ENCODE measurements at places on chromosomes 6 and 20.

GRCh38 chr6:166636934-166637333 lies 9.9 kb upstream of the RPS6KA2 start:
- DNase-seq: no peak

GRCh38 chr6:37062424-37062823 lies 57.0 kb downstream of the FGD2 start:
- DNase-seq: no peak

GRCh38 chr20:44523746-44524145 lies 1.9 kb upstream of the SERINC3 start:
- DNase-seq: no peak

- DNase-seq: no peak
These were observed 117.4 kb downstream of the FAXC start for GRCh38 chr6:99232056-99232455.

- no peak for DNase-seq
These were observed 437.7 kb upstream of the ADGRB3 start for GRCh38 chr6:68197356-68197755.

DNA sequence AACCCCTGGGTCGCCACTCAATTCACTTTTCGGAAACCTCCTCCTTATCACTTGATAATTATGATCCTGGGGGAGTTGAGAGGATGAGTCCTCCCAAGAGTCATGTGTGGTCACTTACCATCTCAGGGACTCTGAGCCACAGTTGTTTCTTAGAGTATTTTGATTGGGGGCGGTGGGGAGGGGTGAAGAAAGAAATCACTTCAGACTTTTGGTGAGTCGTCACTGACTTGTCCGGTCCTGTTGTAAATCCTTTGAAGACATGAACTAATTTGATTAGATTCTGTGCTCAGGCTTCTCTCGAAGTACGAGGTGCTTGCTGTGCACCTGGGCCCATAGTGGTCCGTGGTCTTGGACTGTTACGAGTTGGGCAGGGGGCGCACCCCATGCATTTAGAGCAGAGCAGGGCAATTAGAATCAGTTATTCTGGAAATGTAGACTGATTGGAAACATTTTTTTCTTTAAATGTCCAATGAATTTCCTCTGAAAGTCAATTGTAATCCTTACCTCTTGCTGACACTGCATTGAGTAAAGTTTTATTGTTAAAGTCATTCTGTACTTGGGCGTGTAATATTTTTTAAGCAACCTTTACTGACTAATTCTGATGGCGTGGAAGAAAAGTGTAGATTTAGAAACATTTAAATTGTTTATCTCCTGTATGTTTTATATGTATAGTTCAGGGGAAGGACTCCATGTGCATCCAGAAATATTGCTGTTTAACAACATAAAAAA lies 173.4 kb downstream of the SLC16A10 start:
- peak; percentile 4 for DNase-seq

DNA sequence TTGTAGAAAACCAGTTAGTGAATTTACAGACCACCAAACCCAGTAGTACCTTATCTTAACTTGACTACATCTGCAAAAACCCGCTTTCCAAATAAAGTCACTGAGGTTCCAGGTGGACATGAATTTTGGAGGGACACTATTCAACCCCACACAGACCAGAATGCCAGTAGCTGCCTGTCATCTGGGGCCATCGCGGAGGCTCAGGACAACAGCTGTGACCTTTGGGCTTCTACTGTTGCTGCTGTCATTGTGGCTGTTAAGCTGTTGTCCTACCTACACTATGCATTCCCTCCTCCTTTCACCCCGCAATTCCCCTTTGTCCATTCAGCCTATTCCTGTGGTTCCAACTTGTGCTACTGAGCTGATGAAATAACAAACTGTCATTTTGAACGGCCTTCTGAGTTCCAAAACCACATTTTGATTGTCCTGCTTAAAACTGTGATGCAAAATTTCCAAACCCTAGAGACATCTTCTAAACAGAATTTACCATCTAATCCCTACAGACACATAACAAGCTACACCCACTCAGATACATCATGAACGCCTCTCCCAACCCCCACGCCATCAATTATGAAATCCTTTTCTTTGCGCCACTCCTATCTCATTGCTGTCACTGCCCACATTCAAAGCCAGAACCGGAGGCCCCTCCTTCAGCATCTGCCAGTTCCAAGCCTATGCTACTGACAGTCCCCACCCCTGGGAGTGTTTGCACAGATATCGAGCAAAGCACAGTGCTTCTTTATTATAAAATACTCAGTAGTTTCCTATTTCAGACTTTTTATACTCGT lies 125.0 kb downstream of the C6orf118 start:
- DNase-seq: no peak

DNA sequence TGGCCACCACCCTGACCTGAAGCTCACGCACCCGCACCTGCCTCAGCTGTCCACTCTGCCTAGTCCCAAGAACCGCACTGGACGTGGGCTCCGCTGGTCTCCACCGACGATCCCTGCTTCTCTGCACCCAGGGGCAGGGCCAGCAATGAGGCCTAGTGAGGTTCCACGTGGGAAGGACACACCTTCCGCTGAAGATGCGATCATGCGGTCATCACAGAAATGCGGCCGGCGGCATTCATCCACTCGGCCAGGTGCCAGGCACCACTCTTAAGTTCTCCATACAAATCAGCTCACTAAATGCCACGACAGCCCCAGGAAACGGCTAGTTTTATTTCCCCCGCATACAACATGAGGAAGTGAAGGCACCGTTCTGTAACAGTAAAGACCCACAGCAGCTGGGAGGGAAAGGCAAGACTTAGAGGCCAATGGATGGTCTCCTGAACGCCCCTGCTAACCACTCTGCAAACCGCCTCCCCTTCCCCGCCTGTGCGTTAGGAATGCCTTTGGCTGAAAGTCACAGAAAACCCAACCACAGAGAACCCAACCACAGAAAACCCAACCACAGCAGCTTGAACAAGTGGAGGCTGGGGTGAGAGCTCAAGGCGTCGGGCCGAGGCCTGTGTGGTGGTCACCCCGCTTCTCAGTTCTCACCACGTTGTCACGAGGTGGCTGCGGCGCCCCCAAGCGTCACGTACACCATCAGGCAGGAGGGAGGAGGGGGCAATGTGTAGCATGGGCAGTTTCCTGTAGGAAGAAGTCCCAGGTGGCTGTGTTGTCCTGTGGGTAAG lies 204.4 kb downstream of the TAF4 start:
- DNase-seq: no peak

DNA sequence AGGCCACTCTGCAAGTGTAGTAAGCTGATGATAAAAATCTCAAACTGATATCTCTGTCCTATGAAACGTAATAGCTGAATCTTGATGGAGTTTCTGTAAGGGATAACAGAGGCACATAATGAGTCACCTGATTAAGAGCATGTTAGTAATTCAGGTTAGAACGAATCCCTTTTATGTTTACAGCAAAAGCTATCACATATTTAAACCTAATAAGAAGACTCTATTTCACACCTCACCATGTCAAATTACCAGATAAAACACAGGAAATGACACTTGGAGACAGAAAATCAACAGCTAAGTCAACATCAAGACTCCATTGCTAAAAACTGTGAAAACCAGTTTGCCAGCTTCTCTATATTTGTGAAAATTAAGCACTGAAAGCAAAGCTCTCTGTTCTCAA lies 11.8 kb downstream of the CST7 start:
- DNase-seq: no peak

DNA sequence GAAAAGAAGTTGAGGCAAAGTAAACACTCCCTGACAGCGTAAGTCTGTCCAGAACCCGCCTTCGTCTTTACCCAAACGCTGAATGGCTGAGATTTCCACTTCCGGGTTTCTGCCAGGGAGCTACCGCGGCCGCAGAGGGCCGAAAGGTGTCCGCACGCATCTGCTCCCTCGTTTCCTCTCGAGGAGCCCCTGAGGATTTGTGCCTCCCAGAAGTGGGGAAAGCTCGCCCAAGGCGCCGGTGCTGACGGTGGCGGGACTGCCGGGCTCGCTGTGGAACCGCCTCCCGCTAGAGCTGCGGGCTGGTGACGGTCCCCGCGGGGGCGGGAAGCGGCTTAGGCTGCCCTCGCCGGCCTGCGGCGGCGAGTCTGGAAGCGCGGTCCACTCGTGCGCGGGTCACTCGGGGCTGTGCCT lies 1760.2 kb upstream of the DEFB115 start:
- DNase-seq: no peak

- DNase-seq: no peak
These were observed 238.1 kb downstream of the RNGTT start for GRCh38 chr6:88725111-88725975.

- DNase-seq: no peak
These were observed 16.5 kb downstream of the MDFI start for GRCh38 chr6:41654698-41655151.

GRCh38 chr20:57983082-57983481 lies 245.4 kb downstream of the ANKRD60 start:
- DNase-seq: no peak

- DNase-seq: no peak
These were observed 91.0 kb downstream of the FYN start for GRCh38 chr6:111782192-111782809.

DNA sequence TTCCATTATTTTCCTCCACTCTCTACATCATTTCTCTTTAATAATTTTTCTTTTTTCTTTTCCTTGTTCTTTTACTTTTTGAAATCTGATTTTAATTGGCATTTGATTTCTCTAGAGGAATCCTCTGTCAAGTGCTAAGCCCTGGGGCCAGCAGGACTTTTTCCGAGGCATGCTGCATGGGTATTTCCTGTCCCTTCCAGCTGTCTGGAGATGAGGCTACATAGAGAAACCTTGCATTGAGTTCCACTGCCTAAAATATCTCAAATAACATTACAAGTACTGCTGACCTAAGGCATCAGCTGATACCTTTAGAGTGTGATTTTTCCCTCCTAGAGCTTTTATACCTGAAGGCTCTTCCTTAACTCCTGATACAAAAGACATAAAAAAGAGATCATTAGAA lies 6.2 kb downstream of the RNF217 start:
- no peak for DNase-seq

Measured in HFFc6 (cell line).